ENCODE measurements at places on chromosomes 2 and 18.

DNA sequence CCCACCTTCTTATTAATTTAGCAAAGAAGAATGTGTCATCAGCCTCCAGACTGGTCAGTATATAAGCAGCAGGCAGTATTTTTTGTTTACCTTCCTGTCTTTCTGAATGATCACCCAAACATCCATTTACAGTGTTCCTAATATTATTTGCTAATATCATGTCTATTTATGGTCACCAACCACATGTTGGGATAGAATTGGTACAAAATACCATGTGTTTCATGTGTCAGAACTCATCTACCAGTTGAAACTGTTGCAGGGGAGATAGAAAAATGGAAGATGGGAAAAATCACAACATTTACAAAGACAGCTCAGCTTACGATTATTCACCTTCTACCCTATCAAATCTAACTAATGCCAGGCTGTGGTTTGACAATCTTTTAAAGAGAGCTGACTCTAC is 66.2 kb downstream of the ANKRD44 start:
- no peak for DNase-seq

GRCh38 chr18:13620818-13621445 is 105.4 kb downstream of the FAM210A start:
- no peak for DNase-seq

DNA sequence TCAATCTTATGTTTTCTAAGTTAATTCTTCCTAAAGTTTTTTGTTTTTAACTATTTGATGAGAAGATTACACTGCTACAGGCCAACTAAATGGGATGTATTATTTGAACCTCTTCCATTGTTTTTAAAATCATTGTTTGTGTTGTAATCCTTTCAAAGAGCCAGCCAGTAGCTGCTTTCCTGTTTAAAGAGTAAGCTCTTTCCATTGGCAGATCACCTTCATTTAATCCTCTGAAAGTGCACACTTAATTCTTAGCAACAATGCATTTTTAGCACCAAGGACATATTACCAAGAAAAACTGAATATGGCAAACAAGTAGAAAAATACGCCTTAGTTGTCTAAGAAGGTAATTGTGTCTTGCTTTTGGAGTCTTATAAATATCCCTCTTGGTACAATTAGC is 54.0 kb downstream of the MEIS1 start:
- DNase-seq, result no peak

GRCh38 chr2:129877795-129878775 is 101.4 kb upstream of the RAB6C start:
- DNase-seq, result no peak

DNA sequence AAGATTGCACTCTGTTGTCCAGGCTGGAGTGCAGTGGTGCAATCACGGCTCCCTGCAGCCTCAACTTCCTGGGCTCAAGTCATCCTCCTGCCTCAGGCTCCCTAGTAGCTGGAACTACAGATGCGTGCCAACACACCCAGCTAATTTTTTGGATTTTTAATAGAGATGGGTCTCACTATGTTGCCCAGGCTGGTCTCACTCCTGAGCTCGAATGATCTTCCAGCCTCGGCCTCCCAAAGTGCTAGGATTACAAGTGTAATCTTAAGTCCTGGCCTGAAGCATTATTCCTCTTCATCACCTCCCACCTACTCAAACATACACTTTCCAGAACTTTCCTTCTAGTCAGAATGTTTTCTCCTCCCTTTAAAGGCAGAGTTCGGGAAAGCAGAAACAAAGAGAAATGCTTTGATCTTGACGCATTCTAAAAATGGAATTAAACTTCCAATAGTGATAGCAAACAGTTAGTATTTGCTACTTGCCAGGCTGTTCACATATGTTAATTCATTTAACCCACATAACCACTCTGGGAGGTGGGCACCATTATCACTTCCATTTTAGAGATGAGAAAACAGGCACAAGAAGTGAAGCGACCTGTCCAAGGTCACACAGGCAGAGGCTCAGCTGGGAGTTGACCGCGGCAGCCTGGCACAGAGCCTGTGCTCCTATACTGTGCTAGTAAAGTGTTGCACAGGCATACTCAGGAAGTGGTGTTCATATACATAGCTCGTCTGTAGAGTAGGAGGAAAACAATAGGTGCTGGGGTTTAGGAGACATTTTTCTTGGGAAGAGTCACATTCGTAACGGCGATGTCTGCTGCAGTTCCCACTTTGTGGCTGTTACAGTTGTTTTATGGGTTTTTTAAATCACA is 24.6 kb downstream of the TEX44 start:
- DNase-seq, result peak; percentile 52
